ENCODE measurements at places on chromosomes 13 and 19.

DNA sequence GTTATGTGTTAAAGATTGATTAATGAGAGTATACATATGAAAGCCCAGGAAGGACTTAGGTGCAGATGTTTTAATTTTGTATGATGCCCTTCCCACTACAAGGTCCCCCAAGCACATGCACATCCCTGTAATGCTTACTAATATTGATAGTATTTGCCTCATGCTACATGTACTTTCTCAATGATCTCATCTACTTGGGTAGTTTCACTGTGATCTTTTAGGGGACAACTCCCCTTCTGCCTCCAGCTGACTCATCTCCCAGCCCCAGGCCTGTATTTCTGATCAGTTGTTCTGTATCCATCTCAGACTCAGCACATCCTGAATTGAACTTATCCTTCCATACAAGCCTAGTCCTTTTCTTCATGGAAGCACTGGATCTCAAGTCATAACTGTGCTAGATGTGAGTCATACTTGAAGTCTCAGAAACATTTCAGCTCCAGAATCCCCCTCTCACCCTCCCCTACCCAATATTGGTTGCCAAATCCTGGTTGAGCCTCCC is 49.4 kb upstream of the INTS6 start:
- DNase-seq, result no peak

DNA sequence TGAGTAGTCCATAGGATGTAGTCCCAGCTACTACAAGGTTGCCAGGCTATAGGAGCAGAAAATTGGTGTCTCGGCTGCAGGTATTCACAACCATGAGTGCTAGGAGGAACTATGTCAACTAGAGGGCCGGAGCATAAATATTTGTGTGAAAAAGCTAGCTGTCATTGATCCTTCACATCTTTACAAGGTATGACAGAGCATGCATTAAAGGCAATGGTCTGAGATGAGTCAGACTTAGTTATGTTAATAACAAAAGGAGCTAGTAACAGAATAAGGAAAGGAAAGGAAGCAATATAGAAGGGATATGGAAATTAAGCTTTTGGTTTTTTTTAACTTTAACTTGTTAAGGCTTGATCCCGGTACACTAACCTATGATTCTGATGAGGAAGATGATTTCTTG is 40.9 kb upstream of the PSG9 start:
- no peak for DNase-seq

GRCh38 chr13:97325738-97326137 is 103.6 kb downstream of the MBNL2 start:
- DNase-seq, result no peak

- no peak for DNase-seq
Observed at GRCh38 chr19:53819861-53820260, 4.3 kb downstream of the NLRP12 start.

- no peak for DNase-seq
Observed at GRCh38 chr13:61913183-61913582, 497.5 kb upstream of the PCDH20 start.

GRCh38 chr19:13615890-13616289 is 109.6 kb upstream of the CACNA1A start:
- DNase-seq, result no peak

GRCh38 chr13:23955064-23955463 is 57.8 kb upstream of the C1QTNF9B start:
- no peak for DNase-seq

DNA sequence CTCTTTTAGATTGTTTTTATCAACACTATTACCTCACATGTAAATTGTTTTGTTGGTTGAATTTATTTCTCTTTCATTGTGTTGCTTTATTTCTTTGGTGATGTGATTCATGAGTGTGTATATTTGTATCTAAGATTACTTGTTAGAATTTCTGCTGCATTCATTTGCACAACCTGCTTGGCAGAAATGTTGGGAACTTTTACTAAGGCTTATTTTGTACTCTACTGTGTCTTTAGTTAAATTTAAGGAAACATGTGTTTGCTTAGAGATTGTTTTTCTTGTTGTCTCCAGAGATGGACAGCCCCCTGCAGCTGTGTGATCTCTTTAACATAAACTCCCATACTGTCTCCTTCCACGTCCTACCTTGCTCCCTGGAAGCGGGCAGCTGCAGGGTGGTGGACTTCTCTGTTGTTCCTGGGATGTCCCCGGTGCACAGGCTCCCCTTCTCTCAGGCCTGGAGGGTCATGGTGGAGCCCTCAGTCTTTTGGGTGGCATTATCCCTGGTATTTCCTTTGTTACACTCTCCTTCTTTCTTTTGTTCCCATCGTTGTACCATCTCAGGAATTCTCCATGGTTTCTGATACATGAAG is 212.0 kb upstream of the SPRY2 start:
- no peak for DNase-seq

Measured in GOT3 (cell line).